ENCODE measurements at places on chromosomes 11 and 22.

- no peak for DNase-seq
These were observed 68.7 kb downstream of the ISX start for GRCh38 chr22:35134637-35135036.

DNA sequence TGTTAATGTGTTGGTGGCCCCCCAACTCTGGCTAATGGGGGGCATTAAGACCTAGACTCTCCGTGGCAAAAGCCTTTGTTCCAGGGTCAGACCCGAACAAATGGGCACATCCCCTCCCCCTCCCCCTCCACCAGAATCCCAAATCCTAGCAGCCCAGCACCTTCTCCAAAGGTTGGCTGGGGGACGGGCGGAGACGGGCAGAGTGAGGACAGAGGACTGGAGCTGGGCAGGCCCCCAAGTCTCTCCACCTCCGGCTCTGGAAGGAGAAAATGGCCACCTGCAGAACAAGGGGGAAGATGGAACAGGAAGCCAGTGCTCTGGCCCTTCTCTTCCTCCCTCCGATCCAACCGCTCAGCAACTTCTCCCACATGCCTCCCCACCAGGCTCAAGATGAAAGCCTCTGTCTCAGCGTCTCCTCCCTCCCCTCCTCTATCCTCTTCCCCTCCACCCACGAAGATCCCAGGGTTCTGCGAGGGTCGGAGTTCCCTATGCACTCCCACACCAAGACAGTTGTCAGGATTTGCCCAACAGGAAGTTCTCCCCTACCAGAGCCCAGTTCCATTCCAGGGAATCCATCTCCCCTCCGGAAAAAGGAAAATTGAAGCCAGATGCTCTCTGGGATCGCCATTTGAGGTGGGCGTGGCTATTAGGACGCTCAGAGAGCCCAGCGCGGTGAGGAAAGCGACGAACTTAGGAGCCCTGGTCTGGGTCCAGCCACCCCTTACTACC is 20.1 kb downstream of the ADA2 start:
- DNase-seq: no peak

DNA sequence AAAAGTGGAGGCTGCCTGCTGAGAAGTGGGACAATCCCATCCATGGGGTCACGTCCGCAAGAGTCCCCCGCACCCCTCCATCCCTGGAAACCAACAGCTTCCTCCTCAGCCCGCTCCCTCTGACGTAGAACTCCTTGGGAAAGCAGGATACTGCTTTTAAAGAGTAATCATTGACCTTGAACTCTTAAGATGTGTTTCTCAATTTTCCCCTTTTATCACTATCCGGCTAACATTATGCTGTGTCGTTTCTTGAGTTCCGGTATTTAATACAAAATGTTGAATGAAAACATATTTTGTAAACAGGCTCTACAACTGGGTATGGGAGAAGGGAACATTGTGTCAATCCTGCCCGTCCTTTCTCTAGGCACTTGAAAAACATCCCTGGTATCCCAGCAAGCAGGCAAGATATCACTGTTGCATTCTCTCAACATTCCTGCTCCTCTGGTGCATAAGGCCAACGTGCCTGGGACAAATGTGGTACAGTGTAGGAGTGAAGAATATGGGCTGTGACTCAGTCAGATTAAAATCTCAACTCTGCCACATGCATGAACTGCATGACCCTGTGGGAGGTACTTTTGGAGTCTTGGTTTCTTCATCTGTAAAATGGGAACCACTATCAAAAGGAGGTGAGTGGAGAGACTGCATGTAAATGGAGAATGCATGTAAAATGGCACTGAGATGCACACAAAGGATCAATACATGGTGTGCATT is 52.8 kb downstream of the WT1 start:
- DNase-seq: no peak

GRCh38 chr11:19891022-19891421 is 178.4 kb downstream of the NAV2 start:
- no peak for DNase-seq

- no peak for DNase-seq
These were observed 78.3 kb downstream of the LARGE1 start for GRCh38 chr22:33842006-33842354.

DNA sequence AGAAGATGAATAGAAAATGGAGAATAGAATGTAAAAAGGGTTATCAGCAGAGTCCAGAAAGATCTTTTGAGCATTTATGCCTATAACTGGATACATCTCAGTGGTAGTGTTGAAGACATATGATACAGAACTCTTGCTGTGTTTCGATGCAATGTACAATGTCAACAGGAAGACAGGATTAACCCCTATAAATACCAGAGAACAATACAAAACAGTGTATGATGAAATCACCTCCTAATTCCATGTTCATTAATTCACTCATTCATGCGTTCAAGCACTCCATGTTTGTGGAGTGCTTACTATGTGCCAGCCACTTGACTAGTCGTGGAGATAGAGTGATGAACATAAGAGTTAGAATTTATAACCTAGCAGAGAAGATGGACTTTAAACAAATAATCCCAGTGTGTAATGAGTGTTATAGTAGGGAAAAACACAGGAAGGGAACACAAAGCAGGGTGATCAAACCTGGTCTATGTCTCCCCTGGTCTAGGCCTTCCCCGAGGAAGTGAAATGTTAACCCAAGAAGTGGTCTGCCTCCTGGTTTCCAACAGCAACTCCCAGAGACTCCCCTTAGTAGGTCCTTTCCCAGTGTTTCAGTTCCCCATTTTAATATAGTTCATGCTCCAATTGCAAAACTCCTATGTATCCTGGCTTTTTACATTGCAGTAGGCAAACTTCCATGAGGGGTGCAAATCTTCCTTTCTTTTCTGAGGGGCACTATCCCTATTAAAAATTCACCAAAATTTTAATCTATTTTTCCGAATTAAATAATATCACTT is 9.1 kb upstream of the SESN3 start:
- DNase-seq: no peak

GRCh38 chr11:93895106-93895862 is 44.9 kb upstream of the VSTM5 start:
- DNase-seq: no peak

GRCh38 chr11:13262096-13262495 is 15.5 kb upstream of the BMAL1 start:
- DNase-seq: no peak

DNA sequence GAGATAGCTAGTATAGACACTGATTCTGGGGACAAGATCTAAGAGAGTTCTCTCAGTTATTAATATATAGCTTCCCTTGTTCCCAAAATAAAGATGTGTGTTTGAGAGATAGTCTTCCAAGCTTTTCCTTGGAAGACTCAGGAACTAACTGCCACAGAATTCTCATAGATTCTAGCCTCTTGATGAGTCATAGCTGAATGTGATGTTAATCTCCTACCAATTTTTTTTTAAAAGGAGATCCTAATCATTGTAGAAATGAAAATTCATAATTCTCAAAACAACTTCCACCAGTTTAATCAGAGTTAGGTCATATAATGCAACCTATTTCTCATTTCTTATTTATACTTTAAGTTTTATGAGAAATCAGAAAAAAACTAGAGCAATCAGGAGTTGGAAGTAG is 148.8 kb downstream of the JRKL start:
- DNase-seq: no peak

DNA sequence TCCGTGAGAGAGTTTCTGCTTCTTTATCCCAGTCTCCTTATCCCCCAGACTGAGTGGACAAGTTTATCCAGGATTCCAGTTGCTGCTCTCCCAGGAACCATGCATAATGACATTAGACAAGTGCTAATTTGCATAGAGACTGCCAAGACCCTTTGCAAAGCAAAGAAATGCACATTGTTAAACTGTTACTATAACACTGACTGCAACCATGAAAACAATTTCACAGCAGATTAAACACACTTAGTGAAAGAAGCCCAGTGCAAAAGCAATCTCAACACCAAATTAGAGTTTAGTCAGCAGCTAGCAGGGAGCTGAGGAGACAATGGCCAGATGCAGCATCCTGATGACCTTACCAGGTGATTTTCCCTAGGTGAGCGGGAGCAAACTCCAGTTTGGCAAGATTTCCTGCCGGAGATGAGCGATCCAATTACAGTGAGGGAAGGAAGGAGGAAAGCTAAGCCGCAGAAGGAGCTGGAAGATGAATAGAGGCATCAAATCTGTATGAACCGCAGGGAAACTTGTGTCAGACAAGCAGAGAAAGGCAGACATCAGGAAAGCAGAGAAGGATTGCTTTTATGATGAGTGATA is 273.8 kb upstream of the B3GAT1 start:
- no peak for DNase-seq

DNA sequence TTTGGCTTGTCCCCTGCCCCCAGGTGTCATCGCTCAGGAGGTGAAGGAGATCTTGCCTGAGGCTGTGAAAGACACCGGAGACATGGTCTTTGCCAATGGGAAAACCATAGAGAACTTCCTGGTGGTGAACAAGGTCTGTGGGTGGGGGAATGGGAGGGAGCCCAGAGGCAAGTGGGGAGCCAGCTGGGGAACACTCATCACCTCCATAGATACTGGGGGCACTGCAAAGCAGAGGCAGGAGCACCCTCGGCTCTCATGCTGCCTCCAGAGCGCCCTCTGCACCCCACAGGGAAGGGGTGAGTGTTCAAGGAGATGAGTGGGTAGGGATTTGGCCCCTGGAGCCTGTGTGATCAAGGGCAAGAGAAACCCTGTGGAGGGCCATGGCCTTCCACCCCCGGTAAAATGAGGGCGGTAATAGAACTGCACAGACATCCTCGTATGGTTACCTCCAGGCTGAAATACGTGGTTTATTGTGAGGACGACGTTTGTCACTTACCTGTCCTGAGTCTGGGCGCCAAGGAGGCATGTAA is 14.0 kb downstream of the TMEM258 start:
- no peak for DNase-seq

GRCh38 chr11:1742869-1743584 is 7.4 kb downstream of the IFITM10 start:
- no peak for DNase-seq

DNA sequence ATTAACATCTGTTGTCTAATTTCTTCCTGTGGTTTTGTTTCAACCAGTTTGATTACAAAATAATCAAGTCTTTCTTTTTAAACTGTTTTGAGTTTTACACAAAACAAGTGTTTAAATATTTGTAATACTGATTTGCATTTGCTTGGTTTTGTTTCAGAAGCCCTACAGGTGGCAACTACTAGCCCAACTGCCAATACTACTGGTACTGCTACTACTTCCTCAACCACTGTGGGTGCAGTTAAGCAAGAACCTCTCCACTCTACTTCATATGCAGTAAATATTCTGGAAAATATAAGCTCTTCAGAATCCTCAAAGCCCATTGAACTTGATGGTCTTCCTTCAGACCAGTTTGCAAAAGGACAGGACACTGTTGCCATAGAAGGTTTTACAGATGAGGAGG is 61.1 kb downstream of the QSER1 start:
- no peak for DNase-seq

GRCh38 chr11:16148301-16148931 is 207.9 kb downstream of the SOX6 start:
- no peak for DNase-seq

- DNase-seq: no peak
These were observed 367 bp downstream of the HPS5 start for GRCh38 chr11:18321578-18321968.

DNA sequence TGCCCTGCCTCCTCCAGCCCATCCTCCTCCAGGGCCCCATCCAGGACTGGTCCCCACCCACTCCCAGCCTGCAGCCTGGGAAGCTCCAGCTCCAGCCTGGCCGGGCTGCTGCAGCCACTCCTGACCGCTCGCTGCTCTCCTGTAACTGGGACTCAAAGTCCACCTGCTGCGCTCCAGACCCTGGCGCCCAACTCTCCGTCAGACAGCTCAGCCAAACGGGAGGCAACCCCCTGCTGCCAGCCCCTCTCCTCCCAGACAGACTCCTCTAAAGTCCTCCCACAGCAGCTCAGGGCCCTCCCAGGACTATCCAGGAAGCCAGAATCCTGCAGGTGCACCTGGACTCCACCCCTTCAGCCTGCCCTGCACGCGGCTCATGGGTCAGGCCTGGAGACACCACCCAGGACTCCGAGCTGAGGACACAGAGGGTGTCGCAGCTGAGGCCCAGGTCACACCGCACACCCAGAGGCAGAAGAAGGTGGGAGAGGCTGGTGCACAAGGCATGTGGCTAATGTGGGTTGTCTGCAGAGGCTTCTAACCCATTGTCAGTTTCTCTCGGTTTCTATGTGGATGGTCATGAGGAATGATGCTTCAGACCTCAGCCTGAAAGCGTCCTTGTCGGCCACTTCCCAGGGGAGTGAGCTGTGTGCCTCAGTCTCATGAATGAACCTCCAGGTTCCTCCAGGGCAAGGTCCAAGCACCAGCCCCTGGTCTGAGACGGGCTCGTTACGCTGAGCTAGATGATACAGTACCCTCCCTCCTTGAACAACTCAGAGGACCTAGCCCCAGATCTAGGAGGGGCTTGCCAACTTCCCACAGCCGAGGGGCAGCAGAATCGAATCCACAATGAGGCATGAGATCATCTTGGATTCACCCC is 1514.8 kb downstream of the TBC1D22A start:
- DNase-seq: no peak

DNA sequence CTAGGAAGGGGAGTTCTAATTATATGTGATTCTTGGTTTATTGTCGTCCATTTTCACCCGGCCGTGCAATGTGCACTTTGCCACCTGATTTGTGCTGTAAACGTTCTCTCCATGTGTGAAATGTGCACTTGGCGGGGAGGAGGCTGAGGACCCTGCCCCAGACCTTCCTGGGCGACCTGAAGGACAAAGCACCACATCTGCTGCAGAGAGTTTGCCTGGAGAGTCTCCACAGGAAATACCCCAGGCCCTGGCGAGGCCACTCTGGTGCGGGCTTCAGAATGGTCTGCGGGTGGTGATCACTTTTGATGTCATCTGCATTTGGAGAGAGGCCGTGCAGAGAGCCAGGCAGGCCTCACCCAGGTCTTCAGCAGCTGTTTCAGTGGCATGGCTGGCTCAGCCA is 224.7 kb downstream of the BRD1 start:
- no peak for DNase-seq

- DNase-seq: no peak
These were observed 87.0 kb upstream of the CRYBB3 start for GRCh38 chr22:25112538-25113253.

DNA sequence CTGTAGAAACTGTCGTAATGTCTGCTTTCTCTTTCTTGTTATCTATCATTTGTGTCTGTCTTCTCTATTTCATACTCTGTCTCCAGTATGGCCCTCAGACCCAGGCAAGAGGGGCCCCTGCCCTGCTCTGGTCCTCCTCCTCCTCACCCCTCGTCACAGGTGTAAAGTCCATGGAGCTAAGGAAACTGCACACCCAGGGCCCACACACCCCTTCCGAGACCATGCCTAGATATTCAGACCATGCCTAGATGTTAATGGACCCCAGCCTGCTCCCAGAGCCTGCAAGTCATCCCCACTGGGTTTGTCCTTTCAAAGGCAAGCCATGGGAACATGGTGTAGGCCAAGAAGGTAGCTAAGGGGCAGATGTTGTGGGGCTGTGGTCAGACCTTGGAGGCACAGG is 24.1 kb upstream of the ANO1 start:
- no peak for DNase-seq

GRCh38 chr11:134471716-134472455 is 59.8 kb upstream of the B3GAT1 start:
- DNase-seq: no peak

Data from CD4-positive, alpha-beta T cell treated with Interferon alpha-2 for 1 hour (primary cell).